Activated B cell treated with CpG ODN at 0.5 μM for 24 hours (primary cell): ENCODE measurements at places on chromosomes 13 and 19.

- DNase-seq: no peak
These were observed 345.0 kb upstream of the SPRY2 start for GRCh38 chr13:80685942-80686341.

DNA sequence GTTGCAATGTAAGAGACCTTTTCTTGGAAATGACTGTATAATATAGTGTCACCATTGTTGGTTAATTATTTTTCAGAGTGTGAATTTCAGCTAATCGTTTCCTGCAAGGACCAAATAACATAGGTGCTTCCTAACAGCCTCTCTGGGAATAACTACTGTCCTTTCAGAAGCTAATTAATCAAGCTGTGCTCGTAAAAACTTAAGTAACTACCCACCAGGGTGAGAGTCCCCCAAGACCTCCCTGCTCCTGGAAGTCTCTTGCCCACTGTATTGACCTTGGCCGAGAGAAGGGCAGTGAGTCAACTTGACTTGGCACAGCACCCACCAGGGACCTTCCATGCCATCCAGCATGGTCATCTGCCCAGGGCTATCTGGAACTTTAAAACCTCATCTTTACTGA lies 50.3 kb downstream of the UQCRFS1 start:
- no peak for DNase-seq

DNA sequence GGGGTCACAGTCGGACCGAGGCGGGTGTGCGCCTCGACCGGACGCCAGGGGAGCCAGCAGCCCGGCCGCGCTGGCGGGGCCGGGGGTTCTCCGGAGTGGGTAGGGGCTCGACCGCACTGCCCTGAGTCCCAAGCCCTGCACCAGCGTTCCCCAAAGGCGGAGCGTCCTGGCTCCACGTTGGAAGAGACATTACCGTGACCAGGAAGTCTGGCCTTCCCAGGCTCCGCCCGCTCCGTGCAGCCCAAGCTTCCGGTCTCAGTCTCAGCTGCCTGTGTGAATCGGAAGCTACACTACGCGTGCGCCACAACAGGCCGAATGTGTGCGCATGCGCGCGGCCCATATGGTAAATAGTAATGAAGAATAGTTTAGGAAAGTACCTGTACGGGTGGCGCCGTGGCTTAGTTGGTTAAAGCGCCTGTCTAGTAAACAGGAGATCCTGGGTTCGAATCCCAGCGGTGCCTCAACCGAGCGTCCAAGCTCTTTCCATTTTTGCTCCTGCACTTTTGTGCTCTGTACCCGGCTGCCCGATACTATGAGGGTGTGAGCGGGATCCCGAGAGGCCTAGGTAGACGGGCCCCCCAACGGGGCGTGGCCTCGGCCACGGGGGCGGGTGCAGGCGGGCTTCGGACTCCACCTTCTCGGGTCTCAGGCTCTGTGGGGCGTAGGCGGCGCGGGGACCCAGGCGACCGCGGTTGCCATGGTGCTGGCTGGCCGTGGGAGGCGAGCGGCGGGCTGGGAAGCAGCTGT lies 17.3 kb upstream of the LRP3 start:
- DNase-seq: peak; percentile 97

DNA sequence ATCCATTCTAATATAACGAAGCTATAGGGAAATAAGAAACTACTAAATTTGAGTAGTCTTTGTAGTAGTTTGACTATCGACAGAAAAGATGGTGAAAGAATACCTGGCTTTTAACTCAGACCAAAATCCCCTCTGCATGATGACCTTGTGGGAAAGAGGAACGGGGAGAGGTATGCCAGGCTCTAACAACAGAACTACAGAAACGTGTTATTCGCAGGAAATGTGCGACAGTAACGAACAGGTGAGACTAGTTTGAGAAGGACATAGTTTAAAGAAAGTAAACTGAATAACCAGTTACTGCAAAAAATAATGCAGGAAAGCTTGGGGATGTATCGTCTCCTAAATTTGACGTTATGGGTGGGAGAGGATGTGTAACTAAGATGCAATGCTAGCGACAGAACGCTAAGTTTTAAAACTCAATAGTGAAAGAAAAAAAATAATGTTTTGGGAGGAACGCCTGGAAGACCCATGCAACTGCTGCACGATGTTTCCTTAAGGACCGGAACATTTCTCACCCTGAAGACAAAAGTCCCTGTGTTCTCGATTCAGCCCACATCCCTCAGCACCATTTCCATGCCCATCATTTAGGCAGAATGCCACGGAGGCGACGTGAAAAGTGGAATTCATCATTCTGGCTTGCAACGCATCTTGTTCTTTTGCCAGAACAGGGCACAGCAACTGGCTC lies 1.6 kb upstream of the RAP2A start:
- no peak for DNase-seq

DNA sequence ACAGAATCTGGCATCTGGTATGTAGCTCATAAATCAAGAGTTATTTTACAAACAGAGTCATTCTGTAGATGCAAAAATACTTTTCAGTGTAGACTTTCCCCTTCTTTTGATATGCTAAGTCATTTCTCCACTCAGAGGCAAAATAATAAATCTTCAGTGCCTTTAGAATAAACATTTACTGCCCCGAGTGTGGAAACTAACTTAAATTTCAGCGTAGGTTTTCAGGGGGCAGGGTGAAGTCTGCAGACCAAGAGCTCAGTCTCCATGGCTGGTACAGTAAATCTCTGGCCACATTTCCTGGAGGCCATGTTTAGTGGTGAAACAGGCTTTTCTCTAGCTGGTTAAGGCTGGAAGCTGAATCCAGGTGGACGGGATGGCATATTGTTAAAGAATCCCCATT lies 13.1 kb upstream of the ADPRHL1 start:
- no peak for DNase-seq

DNA sequence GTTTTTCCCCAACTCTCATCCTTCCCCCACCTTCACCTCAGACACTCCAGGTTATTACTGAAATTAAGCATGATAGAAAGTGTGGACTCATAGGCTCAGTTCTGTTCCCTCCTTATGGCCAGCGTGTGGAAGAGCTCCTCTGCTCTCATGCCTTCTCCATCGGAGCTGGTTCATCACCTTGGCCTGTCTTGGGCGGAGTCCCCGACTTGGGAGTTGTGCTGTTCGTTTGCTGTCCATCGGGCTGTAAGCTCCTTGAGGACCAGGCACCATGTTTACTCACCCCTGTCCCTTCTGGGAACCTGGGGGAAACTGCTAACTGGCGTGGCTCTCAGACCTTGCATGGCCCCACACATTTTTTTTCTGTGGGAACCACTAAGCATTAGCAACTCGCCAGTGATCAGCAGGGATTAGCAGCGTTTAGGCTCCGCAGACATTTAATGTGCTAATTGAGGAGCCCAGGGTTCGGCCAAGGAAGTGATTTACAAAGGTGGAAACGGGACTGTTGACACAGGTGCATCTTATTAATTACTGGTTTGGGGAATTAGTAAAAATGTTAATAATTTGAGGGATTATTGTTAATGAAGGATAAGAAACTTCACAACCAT lies 123.8 kb downstream of the TM9SF2 start:
- DNase-seq: no peak

GRCh38 chr19:46431824-46432223 lies 3.1 kb upstream of the PNMA8C start:
- no peak for DNase-seq

DNA sequence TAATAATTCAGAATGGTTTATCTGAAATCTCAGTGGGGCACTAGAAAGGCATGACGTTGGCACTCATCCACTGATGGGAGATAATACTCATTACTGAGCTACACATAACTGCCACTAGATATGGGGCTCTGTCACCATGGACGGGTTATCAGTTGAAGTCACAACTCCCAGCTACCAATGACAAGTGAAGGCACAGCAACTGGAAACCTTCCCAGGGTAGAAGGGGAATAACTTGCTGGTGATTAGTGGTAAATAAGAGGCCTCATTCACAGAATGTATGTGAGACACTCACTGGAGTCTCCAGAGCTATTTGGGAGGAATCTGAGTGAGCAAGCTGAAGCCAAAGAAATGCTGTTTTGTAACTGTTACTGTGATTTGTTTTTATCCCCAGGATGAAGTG lies 249.6 kb downstream of the ENOX1 start:
- no peak for DNase-seq

- no peak for DNase-seq
These were observed 129.0 kb upstream of the SPRY2 start for GRCh38 chr13:80469853-80470381.

DNA sequence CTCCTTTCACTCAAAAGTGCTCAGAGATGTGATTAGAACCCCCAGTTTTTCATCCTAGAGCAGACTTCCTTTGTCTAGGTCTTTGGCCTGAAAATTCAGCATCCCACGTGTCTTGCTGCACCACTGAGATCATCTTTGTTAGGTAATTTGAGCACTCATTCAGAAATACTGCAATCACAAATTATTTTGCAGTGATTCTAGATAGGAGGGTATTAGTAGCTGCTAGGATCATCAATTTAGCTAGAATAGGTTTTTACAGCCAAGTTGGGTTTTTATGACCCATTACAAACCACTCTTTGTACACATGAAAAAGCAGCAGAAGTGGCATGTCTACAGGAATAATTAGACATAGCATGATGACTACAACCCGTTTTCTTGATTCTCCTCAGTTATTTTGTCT lies 219.6 kb downstream of the GPC6 start:
- no peak for DNase-seq

DNA sequence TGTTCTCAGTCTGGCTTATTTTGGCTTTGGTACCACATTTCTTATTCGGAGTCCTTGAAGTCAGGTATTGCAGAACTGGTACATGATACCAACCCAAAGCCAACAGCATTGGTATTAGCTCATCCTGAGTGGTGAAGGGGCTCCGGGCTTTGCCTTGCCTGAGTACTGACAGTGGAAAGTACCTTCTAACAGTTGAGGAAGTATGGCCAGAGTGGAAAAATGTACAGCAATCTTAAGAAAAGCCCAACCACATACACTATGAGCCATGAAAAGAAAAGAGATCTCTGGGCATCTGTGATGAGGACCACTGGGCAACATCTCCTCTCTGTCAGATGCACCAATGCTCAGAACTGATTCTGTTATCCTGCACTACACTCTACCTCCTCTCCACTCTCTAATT lies 8.3 kb downstream of the LCP1 start:
- no peak for DNase-seq

DNA sequence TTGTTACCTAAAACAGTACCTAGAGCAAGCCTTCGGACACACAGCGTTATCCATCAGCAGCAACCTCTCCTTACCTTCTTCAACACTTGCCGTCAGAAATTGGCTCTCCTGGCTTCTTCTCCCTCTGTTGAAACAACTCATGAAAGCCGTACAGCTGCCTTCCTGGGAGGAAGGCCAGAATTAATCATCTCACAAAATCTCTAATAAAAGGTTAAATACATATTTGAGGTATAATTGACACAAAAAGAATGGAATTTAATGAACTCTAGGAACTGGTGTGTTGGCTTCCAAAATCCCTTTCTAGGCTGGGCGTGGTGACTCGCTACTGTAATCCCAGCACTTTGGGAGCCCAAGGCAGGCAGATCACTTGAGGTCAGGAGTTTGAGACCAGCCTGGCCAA lies 37.3 kb upstream of the GTF2F2 start:
- DNase-seq: no peak

DNA sequence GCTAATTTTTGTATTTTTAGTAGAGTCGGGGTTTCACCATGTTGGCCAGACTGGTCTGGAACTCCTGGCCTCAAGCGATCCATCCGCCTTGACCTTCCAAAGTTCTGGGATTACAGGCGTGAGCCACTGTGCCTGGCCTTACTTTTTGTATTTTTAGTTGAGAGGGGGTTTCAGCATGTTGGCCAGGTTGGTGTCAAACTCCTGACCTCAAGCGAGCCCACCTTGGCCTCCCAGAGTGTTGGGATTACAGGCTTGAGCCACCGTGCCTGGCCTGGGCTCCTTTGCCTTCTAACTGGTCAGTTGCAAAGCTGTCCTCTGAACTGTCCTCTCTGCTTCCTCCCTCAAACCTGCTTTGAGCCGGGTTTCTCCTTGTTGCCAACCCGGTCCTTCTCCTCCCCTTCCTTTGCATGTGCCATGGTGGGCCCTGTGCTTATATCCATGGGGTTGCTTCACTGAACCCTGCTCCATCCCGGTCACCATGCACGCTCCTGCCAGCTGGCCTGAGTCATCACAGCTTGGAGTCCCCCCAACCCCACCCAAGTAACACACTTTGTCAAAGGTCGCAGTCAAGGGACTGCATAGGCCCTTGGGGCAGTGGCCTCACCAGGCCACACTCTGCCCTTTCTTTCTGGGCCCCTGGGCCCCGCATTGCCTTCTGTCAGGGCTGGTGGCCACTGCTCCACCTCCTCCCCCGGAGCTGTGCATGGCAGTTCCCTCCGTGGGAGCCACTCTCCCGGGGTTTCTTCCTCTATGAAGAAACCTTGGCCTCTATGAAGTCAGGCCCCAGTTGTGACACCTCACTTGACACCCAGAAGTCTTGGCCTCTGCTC lies 21.2 kb downstream of the WTIP start:
- DNase-seq: no peak

GRCh38 chr13:42614436-42615035 lies 40.6 kb downstream of the TNFSF11 start:
- no peak for DNase-seq

DNA sequence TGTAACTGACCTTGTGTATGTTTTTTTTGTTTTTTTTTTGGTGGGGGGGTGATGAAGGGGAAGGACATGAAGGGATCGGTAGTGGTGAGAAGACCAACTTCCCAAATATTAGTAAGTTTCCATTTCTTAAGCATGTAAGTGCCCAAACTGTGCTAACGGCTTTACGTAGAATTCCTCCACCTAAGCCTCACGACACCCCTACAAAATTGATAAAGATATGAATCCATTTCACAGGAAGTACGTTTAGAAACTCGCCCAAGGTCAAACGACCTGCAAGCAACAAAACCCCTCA lies 649 bp downstream of the UQCRFS1 start:
- no peak for DNase-seq

DNA sequence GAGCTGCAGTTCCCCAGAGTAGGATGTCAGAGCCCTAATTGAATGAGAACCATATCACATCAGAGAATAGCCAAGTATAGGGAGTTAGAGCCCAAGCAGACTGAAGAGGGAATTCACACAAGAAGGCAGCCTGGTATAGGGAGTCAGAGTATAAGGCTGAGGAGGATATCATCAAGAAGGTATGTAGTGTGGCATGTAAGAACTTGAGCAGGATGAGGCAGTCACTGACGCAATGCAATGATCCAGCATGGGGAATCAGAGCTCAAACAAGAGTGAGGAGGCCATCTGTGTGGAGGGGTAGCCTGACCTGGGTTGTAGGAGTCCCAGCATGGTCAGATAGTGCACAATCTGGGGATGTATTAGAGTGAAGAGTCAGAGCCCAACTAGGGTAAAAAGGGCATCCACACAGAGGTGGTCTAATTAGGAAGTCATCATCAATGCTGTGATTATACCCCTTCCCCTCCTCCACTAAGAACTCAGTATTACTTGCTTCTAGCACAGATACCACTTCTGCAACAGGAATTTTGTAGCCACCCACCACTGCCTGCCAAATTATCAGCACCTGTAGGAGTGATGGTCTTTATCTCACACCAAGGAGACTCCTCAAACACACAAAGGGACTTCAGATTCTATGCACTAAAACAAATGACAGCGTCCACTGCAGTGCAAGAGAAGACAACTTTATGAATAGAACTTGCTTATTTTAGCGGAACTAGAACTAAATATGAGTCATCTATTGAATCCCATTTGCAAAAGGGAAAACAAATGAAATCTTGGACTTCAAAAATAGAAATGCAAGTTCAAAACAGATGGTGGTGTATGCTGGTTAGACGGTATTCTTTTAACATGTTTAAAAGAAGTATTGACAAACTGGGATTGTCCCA lies 107.2 kb downstream of the FNDC3A start:
- no peak for DNase-seq

GRCh38 chr13:79312340-79312855 lies 93.7 kb downstream of the RBM26 start:
- no peak for DNase-seq

- no peak for DNase-seq
These were observed 440.9 kb upstream of the KLF12 start for GRCh38 chr13:74574964-74575728.

GRCh38 chr13:101433895-101434294 lies 17.6 kb upstream of the NALCN start:
- DNase-seq: no peak
